ENCODE measurements at places on chromosomes 12 and 14.

DNA sequence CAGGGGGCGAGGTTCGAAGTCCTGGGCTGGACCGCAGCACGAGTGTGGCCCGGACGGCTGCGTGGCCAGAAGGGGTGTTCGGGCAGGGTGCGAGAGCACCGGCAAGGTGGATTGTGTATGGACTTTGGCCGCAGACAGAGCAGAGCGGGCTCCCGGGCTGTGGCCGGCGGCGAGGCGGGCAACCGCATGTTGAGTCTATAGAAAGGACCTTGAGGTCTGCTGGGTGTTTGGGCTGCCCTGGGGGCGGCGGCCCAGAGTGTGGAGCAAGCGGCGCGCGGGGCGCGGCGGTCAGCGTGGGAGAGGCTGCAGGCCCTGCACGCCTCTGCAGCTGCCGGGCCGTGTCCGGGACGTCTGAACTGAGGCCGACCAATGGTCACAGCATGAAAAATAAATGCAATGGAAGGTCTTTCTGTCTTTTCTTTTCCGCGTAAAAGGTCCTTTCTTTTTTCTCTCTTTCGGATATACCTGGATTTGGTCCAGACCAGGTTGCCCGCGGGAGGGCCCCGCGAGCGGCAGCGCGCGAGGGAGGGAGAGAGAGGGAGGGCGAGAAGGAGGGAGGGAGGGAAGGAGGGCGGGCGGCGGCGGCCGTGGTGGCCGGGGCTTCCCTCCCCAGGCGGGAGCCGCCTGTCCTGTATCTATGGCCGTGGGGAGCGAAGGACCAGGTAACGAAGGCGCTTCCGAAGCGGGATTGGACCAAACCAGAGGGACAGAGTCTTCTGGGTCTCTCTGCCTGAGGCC lies 5.5 kb upstream of the HOXC9 start:
- DNase-seq, result no peak

DNA sequence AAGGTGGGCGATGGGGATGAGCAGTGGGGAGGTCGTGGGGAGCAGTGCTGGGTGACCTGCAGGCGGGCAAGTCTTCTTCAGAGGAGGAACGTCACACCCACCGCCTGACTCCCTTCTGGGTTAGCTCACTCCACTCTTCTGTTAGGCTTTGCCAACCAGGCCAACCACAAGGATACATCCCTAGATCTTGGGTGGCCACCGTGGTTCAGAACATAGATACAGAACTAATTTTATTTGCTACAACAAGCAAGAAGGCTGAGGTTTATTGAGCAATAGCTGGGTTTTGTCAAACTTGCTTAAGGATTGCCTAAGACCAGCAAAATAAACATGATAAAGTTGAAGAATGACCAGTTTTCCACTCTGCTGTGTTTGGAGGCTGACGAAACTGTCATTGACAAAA lies 109.4 kb downstream of the DACT1 start:
- peak; percentile 49 for DNase-seq

DNA sequence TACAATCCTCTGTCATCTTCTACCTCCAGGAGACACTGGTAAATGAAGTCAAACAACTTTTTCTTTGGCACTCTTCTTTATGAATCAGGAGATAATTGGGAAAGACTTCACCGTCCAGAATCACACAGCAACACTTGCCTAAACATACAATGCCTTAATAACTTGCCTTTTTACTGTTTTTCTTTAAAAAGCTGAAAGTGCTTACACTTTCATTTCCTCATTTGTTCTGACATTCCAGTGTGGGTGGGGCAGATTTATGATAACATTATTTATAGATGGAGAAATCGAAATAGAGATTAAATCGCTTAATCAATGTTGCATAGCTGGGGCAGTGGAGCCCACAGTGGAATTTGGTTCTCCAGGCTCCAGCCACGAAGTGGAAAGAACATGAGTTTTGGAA lies 2.8 kb upstream of the FRS2 start:
- no peak for DNase-seq

DNA sequence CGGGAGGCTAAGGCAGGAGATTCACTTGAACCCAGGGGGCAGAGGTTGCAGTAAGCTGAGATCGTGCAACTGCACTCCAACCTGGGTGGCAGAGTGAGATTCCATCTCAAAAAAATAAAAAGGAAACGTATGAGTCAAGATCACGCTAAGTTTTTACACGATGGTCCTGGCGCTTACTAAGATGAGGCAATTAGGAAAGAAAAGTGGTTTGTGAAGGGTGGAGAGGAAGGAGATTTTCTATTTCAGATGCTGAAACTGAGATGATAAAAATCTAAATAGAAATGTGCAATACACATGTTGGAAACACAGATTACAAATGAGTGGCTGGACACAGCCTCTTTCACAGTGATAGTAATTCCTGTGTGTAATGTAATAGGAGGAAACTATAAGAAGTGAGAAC lies 63.2 kb downstream of the KDM5A start:
- DNase-seq, result no peak

DNA sequence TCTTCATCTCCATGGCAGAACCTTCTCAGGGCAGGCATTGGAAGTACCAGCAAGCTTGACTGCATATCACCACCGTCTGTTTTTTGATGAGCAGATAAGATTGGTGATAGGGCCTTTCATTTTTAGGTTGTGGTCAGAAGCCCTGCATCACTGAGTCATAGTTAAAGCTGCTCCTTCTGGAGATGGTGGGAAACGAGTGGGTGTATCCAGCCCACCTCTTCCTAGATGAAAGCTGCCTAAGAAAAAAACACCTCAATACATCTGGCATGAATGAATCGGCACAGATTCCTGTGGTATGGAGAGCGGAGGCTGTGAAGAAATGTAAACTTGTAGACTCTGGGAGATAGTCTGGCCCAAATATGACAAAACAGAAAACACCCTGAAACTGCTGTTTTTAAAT lies 248.7 kb upstream of the EGLN3 start:
- DNase-seq, result no peak

DNA sequence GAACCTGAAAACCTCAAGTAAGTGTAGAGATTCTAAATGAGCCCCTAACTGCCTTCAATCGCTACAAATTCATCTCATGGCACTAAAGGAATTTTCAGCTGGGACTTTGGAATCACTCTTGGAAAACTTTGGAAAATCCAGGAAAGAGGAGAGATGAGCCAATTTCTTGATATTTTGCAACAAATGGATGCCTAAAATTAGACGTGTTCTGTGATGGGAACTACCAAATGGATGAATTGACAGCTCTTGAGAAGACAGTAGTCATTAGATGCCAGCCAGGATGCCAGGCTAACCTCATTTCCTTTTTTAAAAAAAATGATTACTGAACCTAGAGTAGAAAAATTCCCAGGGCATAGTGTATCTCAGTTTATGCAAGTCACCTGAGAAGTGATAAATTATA lies 78.3 kb downstream of the NPAS3 start:
- DNase-seq, result no peak

DNA sequence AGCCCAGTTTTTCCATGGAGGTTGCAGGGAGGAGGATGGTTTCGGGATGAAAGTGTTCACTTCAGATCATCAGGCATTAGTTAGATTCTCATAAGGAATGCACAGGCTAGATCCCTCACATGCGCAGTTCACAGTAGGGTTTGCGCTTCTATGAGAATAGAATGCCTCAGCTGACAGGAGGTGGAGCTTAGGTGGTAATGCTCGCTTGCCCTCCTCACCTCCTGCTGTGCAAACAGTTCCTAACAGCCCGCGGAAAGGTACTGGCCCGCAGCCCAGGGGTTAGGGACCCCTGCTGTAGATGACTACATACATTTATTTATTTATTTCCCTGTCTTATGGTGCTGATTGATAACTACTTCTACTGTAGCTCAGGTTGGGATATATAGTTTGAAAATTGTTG lies 93.2 kb downstream of the FBXO33 start:
- DNase-seq, result no peak

- DNase-seq, result no peak
These were observed 106.7 kb upstream of the MIS18BP1 start for GRCh38 chr14:45359746-45360145.

DNA sequence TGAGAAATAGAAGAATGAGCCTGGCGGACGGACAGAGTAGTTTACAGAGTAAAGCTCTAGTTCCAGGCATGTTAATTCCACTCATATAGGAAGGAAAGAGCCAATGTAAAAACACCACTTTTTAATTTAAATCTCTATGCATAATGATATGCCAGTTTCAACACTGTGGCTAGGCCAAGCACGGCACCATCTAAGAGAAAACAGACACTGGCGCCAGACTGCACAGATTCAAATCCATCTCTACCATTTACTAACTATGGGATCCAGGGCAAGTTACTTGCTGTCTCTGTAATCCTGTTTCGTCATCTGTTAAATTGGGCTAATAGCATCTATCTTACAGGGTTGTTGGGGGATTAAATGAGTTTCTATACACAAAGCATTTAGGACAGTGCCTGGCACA lies 27.5 kb downstream of the RMST start:
- DNase-seq, result no peak

DNA sequence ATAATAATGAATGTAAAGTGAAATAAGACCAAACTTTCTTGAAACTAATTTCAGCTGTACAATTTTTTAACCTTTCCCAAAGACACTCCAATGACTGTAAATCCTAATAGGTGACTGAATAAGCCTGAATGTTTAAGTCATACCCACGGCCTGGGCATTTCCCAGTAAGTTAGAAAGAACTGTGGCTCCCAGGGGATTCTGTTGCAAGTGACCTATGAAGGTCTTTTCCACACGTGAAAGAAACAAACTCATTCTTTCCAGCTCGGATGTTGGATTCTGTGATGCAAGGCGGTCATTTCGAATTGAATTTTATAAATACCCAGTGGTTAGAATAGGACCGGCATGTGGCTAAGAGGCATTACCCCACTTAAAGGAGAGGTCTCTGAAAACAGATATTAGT lies 1134.4 kb downstream of the GALC start:
- DNase-seq, result no peak

GRCh38 chr14:50036637-50037036 lies 79.7 kb downstream of the VCPKMT start:
- DNase-seq, result no peak

- DNase-seq, result peak; percentile 60
These were observed 151.5 kb downstream of the ATXN7L3B start for GRCh38 chr12:74689071-74689655.

- DNase-seq, result no peak
These were observed 117.1 kb downstream of the DPF3 start for GRCh38 chr14:72776701-72777261.

DNA sequence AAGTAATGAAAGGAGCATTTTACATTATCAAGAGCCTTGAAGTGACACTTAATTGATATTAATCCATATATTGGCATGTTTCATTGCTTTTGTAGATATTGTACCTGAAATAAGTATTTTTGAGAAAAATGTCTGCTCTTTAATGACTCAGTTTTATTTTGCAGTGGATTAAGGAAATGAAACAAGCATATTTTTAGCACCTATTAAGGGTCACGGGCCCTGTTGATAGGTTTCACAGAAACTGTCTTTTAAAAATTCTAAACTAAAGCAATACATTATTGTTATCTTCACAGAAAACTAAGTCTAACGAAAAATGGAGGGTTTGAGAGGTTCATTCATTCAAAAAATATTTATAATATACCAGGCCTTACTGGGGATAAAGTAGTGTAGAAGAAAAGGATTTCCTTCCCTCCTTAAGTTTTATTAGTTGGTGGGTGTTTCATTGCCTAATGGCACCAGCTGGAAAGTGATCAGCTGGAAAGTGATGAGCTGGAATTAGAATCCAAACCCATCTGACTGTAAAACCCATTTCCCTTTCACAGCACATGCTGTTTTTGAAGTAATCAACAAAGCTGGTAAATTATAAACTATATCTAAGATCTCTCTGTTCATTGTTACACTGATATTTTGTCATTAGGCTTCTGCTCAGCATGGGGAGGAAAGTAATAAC lies 54.2 kb downstream of the PTPRQ start:
- no peak for DNase-seq

DNA sequence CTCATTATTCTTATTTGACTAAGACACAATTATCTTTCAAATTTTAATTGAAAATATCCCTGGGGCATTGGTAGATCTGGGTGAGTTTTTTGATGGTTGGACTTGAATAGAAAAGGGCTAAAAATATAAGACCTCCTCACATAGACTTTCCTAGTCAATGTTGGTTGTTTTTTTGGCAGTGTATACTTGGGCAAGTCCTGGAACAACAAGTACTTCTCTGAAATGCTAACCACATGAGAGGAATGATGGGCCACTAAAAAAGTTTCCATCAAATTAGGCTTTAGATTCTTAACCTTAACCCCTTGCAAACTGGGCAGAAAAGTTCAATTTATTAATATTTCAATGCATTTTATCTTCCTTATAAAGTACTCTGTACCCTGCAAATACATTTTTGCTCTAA lies 97.6 kb downstream of the FGD4 start:
- DNase-seq, result no peak

- no peak for DNase-seq
These were observed 2.7 kb upstream of the NUAK1 start for GRCh38 chr12:106141452-106141851.

DNA sequence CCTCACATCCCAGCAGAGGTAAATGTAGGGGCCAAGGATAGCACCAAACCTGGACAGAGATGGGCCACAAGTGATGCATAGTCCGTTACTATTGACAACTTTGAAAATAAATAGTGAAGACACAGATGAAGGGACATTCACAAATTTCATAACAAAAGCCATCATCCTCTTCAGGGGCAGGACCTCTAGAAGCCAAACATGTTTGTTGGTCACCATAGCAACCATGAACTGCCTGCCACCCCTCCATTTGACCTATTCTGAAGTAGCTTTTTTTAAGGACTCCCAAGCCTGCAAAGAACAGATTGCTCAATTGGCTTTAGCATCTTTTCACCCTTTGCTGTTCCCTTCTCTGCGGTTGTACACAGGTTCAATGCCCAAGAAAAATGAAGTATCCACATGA lies 35.7 kb upstream of the MDM1 start:
- no peak for DNase-seq

DNA sequence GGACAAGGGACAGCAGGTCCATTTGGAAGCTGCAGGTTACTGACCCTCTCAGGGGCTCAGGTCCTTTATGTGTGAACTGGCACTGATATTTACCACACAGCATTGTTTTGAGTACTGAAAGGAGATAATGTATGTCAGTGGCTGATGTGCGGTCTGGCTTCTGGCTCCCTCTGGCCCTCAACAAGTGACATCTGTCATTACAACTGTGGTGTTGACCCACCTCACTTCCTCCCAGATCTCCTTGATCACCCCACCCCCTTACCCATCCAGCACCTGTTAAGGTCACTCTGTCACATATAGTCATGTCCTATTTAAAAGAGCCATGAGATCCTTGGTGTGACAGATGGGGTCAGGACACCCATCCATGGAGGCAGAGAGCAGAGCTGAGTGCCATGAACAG lies 22.7 kb upstream of the PRIMA1 start:
- DNase-seq, result no peak

GRCh38 chr12:26287671-26288381 lies 92.5 kb downstream of the SSPN start:
- no peak for DNase-seq

GRCh38 chr14:61229981-61230380 lies 51.2 kb downstream of the TMEM30B start:
- DNase-seq, result no peak

- no peak for DNase-seq
These were observed 74.7 kb downstream of the LLPH start for GRCh38 chr12:66055837-66056319.

GRCh38 chr12:50050410-50051098 lies 6.8 kb upstream of the ASIC1 start:
- no peak for DNase-seq

All from pons (tissue), 1 donor.